ENCODE measurements at places on chromosomes 3 and 15.

GRCh38 chr15:49428409-49429095 lies 5.5 kb downstream of the FGF7 start:
- DNase-seq, result no peak

- DNase-seq, result peak; percentile 84
Measured at GRCh38 chr3:98602078-98602678, 8.8 kb upstream of the CPOX start.

- peak; percentile 77 for DNase-seq
Measured at GRCh38 chr15:78360958-78361718, 21.0 kb downstream of the CRABP1 start.

DNA sequence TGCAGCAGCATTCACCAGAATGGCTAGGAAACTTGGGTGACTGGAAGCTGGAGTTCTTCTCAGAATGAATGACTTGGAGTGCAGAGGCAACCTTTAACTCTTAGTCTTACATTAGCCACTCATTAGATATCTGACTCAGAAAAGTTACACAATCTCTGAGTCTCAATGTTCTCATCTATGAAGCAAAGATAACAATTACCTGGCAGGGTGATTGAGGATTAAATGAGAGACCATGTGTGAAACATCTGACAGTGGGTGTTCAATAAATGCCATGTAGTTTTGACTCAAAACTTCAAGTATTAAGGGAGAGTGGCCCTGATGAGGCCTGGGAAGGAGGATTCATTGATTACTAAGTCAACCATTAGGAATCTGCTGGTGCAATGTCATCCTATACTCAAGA lies 48.3 kb downstream of the MRPL3 start:
- DNase-seq, result no peak

DNA sequence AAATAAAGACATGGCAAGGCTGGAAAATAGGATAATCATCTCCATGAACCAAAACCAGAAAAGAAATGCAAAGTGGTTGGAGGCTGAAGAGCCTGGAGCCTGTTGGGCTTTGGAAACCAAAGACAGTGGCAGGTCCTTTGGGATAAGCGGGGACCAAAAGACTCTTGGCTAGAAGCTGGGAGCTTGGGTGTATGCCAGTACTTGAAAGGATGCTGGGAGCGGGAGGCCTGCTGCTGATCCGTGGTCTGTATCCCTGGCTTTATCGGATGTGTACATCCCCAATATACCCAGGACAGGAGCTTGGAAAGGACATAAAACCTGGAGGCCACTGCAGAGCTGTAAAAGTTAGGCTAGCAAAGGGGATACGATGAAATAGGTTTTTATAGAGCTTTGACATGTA lies 1.3 kb upstream of the CHRNB4 start:
- DNase-seq, result no peak

DNA sequence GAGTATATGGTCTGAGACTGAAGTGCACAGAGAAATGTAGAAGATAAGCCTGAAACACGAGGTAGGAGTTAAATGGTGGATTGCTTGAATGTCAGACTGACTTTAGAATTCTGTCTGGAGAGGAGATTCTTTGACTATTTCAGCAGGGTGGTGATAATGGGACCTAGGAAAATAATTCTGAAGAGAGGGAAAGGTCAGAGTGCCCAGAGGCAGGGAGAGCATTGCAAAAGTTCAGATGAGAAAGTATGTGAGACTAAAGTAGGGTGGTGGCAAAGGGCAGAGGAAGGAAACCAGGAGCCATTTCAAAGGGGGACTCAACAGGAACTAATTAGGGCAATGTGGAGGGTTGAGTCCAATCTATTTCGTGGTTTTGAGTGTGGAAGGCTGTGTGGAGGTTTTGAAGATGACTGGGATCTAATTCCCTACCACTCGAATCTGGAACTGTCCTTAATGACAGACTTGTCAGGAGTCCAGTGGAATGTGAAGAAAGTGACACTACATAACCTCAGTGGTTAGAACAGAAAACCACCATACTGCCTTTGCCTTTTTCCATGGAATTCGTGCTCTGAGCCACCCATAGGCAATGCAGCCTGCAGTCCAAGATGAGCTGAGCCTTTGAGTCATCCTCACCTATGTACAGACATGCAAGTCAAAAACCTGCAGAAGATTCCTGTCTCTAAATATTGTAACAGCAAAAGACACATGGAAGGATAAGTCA lies 16.1 kb downstream of the CPOX start:
- DNase-seq, result no peak

GRCh38 chr3:29758434-29759322 lies 477.8 kb downstream of the RBMS3 start:
- DNase-seq, result no peak

- DNase-seq, result no peak
Measured at GRCh38 chr15:48472756-48473155, 141.5 kb downstream of the DUT start.

GRCh38 chr15:90103701-90104329 lies 1.5 kb upstream of the IDH2 start:
- DNase-seq, result no peak

GRCh38 chr3:20511863-20512505 lies 326.0 kb upstream of the SGO1 start:
- peak; percentile 77 for DNase-seq

- peak; percentile 49 for DNase-seq
Measured at GRCh38 chr3:5122741-5123706, 932 bp downstream of the ARL8B start.

GRCh38 chr3:45972534-45973402 lies 22.9 kb downstream of the FYCO1 start:
- no peak for DNase-seq

GRCh38 chr3:71064291-71064955 lies 519.1 kb downstream of the FOXP1 start:
- DNase-seq, result no peak

DNA sequence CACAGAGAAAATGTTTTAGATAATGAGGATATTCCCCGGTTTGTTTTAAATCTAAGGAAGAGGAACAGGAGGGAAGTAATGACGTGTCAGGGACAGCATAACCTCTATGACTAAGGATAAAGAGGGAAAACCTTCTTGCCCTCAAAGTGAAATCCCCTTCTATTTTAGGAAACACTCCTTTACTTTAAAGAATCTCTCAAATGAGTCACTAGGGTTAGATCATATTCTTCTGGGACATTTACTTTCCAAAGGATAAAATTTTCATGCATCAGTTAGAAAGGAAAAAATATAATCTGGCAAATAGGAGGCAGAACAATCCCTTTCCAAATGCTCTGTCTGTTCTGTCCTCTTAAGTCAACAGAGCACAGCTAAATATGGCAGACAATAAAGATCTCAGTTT lies 43.2 kb upstream of the UBE2E2 start:
- DNase-seq, result no peak

- DNase-seq, result peak; percentile 14
Measured at GRCh38 chr3:61663356-61664104, 102.2 kb downstream of the PTPRG start.

GRCh38 chr15:69953816-69954215 lies 143.9 kb downstream of the TLE3 start:
- DNase-seq, result no peak

GRCh38 chr3:14640157-14640562 lies 11.4 kb upstream of the CCDC174 start:
- DNase-seq, result no peak

GRCh38 chr15:64549860-64550259 lies 89.5 kb downstream of the ZNF609 start:
- DNase-seq, result no peak

GRCh38 chr15:82130248-82130647 lies 84.4 kb upstream of the MEX3B start:
- no peak for DNase-seq

GRCh38 chr15:26179906-26180305 lies 316.8 kb upstream of the ATP10A start:
- DNase-seq, result peak; percentile 55

GRCh38 chr3:15743587-15744009 lies 54.2 kb downstream of the ANKRD28 start:
- no peak for DNase-seq

- no peak for DNase-seq
Measured at GRCh38 chr3:10480871-10481378, 24.5 kb downstream of the ATP2B2 start.

DNA sequence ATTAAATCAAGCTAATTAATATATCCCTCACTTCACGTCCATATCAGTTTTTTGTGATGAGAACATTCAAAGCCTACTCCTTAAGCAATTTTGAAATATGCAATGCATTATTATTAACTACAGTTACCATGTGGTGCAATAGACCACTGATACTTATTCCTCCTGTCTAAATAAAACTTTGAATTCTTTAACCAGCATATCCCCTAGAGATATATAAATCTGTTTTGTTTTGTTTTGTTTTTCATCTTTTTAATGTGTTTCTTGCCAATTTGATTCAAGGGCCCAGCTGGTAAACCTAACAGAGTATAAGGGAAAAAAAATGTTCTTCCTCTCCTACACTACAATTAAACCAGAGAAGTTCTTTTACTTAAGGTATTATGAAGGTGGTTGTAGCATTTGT lies 524.2 kb downstream of the NAALADL2 start:
- DNase-seq, result no peak

DNA sequence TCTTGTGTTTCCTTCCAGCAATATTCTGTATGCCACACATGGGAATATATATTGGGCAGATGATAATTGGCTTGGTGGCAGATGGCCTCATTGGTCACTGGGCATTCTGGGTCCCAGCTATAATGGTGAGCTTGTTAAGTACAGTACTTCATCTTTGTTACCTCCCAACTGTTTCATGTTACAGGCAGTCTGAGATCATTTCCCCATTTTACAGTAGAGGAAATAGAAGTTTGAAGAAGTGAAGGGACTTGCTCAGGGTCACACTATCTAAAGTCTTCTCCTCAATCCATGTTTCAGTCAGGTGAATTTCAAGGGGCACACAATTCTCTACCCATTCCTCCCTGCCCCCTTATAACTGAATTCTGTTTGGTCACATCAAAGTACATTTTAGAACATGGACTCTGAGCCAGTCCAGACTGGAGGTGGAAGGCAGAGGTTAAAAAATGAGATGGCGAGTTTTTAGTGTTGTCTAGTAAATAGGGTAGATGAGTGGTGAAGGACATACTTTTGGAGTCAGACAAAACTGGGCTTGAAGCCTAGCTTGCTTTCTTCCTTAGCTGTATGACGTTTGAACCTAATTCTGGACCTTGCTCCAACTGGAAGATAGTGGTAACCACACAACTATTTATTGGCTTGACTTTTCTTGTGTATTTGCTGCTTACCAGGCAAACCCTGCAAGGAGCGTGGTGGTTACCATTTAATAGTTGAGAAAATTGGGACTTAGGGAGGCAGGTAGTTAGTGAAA lies 2.5 kb downstream of the EEFSEC start:
- DNase-seq, result no peak

- DNase-seq, result no peak
Measured at GRCh38 chr3:152491922-152492321, 223.2 kb downstream of the MBNL1 start.

DNA sequence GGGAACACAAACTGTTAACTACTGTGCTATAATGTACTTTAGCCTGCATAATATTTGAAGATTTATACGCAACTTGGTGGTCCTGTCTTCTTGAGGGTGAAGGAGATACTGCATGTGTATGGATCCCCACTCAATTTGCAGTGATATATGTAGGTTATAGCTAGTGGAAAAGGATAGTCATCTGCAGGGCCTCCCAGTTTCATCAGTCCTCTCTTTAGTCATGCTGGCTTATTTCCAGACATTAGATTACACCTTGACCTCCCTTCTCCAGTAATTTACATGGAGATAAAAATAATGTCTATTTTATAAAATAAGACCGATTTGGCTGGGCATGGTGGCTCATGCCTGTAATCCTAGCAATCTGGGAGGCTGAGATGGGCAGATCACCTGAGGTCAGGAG lies 3.7 kb downstream of the NR1D2 start:
- no peak for DNase-seq

GRCh38 chr3:101300073-101300472 lies 20.3 kb downstream of the IMPG2 start:
- peak; percentile 34 for DNase-seq

GRCh38 chr15:44064706-44065105 lies 130.4 kb downstream of the FRMD5 start:
- no peak for DNase-seq

- DNase-seq, result no peak
Measured at GRCh38 chr15:24879492-24879891, 75.3 kb upstream of the SNRPN start.

- DNase-seq, result no peak
Measured at GRCh38 chr15:70873232-70874054, 18.8 kb downstream of the THAP10 start.

DNA sequence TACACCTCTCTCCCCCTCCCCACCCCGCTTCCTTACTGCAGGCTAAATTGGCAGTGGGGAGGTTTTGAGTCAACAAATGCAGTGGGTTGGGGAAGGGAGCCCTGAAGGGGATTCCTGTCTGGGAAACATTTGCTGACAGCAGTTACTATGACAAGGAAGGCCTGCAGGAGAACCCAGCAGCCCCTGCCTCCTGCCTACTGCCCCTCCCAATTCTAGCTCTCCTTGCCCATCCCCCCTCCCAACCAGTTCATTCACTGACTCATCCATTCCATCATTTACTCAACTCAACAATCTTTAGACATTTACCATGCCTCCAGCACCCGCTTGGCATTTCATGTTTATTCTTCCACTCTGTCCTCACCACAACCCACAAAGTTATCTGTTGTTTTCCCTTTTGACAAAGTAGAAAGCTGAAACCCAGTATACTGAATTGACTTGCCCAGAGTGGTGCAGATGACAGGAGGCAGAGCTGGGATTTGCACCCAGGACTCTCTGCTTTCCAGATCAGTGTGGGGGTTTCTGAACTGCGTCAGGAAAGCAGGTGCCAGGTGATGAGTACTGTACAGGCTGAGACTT lies 75.0 kb downstream of the MAGEF1 start:
- peak; percentile 28 for DNase-seq

- no peak for DNase-seq
Measured at GRCh38 chr3:154901278-154901677, 178.8 kb upstream of the MME start.

DNA sequence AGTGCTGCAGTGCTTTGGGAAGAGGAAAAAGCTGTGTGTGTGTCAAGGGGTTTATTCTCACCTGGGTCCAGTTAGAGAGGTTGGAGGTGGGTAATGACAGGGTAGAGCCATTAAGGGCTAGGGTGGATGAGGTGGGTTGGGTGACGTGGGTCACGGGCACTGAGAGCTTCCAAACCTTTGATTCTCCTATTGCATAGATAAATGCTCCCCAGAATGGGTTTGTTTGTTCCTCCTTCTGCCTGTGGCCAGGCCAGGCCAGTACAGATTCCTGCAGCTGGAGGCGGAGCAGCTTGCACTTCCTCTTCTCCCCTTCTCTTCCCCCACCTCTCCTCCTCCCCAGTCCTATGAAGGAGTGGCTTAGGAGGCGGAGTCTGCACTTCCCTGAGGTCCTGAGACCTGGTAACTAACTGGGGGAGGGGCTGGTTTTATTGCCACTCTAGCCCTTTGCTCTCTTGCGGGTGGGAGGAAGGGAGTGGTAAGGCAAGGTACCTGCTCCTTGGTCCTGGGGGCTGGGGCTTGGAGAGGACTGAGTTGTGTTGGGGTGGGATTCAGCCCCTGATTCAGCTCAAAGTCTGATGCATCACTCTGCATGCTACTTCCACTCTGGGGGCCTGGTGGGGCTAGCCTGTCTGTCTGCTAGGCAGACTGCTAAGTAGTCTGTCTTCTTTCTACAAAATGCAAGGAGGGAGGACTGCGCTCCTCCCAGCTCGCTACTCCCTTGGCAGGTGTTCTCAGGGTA lies 3.5 kb downstream of the SPINT1 start:
- DNase-seq, result peak; percentile 97

- peak; percentile 78 for DNase-seq
Measured at GRCh38 chr3:161851941-161852566, 355.4 kb downstream of the OTOL1 start.

Measured in NCI-H82 (cell line).